ENCODE measurements at places on chromosomes 1 and 21.

DNA sequence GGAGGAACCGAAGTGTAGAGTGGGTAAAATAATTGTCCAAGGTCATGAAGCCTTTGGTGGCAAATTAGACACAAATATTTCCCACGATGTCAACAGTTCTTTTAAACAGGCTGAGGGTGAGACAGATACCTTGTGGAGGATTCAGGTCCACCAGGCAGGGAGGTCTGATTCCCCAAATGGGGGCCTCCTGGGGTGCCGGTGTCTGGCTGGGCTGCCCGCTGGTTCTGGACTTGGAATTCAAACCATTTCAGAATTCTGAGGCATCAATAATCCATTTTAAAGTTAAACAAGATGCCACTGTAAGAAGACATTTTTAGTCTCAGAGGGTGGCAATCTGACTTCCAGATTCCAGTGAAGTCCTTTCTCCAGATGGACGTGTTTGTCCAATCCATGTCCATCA lies 15.5 kb downstream of the KCNA10 start:
- DNase-seq: no peak

DNA sequence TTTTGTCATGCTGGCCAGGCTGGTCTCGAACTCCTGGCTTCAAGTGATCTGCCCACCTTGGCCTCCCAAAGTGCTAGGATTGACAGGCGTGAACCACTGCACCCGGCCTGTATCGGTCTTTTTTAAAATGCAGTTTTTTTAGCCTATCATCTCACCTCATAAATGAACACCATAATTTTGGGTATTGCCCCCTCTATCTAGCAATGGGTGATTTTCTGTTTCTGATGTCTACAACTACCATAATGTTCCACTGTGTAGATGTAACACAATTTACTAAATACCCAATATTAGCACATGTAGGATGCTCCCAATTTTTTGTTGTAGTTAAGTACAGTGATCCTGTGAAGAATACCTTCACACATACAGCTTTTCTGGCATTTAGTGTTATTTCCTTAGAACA lies 2.0 kb upstream of the CAMTA1 start:
- DNase-seq: no peak

DNA sequence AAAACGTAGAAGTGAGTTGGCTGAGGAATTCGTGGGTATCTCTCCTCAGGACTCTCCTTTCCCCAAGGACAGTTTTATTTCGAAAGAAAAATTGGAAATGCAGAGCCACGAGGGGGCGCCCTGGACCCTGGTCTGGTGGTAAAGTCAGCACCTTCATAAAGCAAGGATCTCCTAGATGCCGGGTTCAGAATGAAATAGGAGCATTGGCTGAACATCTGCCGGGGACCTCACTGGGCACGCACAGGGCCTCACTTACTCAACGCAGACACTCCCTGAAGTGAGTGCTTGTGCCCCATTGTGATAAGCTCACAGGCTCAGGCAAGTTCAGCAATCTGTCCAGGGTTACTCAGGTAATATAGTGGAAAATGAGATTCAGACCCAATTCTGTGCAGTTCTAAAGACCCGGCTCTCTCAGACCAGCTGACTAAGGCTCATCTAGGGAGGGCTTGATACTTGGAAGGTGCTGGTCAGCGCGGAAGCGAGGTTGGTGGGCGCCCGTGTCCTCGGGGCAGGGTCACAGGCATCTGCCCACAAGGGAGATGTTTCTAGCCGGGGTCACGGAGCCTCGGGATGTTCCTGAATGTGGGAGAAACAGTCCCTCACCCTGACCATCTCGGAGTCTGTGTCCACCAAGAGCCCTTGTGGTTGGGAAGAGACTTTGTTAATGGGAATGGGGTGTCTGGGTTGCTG lies 55.7 kb upstream of the ETV3 start:
- DNase-seq: peak; percentile 15

DNA sequence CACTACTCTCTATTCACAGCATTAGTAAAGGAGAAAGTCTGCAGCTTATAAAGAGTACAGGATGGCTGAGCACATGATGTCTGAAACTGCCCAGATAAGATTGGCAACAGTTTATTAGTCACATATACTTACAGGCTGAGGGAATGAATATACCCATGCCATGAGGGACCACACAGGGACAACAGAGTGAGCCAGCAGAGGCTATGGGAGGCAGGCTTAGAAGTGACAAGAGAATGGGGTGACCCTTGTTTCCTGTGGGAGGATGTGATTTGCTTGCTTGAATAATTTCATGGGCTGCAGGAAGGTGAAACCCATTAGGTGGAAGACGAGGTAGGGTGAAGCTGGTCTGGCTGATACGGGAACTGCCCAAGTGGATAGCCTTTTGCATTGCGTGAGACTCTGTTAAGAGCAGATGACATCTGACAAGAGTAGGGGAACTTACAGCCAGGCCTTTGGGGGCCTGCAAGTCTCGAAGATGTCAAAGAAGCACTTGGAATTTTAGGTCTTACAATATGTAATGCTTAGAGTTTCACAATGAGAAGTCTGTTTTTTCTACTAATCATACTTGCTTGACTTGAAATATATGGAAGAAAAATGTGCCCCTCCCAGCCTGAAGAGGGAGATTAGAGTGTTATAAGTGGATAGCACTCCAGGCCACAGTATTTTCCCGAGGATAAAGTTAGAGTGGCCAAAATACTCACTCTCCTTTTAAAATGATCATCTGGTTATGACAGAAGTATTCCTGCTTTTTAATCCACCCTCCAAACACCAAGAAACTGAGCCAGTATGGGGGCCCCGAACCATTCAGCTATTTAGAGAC lies 34.6 kb upstream of the TNFSF4 start:
- DNase-seq: no peak

- DNase-seq: peak; percentile 19
Observed at GRCh38 chr1:201254625-201255478, 28.5 kb upstream of the PKP1 start.

DNA sequence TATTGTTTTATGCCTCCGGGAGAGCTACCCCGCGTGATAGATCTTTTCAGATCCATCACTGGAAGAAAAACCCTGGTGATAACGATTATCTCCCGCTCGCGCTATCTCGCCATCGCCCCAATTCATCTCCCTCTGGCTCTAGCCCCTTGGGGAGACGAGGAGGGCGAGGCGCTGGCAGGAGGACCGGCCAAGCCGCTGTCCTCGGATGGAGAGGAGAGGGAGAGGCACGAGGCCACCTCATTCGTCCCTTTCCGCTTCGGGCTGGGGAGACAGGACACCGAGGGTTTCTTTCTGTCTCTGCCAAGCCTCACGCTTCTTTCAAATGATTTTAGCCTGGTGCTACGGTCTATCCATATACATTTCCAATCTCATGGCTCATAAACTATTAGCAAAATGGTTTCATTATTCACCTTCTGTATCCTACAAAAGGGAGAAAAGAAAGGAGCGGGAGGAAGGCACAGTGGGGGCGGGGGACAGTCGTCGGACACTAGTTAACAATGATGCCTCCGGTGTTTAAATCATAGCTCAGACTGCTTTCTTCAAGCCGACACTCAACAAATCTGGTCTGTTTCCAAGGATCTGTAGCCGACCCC lies 415.0 kb upstream of the ESRRG start:
- DNase-seq: no peak

GRCh38 chr21:43645136-43645891 lies 14.0 kb downstream of the HSF2BP start:
- no peak for DNase-seq

DNA sequence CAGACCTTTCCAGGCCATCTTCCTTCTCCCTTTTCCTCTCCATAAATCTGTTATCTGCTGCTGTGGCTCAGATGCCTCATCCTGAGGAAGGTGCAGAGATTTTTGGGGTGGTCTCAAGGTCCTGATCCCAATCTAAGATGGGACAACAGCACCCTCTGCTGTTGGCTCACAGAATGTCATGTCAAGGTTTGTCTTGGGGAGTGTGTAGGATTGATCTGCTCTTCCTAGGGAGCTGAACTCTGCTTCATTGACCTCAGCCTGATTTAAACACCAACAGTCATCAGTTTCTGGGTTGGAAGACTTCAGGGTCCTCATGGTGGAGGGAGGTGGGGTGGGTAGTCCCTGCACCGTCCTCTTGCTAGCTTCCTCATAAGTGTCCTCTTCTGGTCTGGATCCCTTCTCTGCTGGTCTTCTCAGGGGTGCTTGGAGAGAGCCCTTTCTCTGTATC lies 62.8 kb upstream of the LAX1 start:
- DNase-seq: peak; percentile 25

DNA sequence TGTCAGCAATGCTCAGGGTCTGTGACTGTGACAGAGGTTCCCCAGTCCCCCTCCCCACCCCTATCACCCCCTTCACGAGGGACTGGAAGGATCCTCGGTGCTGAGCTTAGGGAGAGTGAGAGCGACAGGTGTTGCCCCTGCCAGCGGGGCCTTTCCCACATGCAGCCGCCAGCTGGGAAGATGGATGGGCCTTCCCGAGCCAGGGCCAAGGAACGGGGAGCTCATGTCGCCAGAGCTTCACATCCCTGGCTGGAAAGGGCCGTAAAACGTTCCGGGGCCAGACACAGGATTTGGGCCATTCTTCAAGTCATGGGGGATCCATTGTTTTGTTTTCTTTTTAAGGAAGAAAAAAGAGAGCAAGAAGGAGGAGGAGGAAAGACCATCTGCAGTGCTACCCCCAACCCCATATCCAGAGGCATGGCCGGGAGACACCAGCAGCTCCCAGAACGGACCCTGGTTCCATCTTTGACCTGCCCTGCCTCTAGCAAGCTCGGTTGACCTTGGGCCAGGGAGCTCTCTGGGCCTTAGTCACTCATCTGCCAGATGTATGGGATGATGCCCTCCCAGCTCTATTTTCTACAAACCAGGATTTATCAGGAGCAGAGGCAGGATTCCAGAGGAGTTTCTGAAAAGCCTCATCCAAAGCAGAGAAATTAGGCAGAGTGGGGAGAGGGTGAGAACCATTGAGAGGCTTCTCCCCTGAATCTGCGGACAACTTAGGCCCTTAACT lies 54.1 kb downstream of the TAS1R2 start:
- DNase-seq: no peak

DNA sequence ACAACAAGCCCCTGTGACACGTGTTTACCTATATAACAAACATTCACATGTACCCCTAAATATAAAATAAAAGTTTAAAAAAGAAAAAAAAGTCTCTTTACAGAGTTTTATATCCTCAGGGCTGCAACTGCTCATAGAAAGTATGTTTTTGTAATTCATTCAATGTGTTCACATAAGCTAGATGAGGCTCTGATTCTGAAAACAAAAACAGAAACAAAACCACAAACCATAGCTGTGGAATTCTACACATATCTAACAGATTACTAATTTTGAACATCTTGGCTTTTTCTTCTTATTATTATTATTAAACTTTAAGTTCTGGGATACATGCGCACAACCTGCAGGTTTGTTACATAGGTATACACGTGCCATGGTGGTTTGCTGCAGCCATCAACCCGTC lies 579.6 kb upstream of the ZRANB2 start:
- no peak for DNase-seq

- no peak for DNase-seq
Observed at GRCh38 chr1:83682132-83682531, 316.8 kb downstream of the TTLL7 start.

- DNase-seq: no peak
Observed at GRCh38 chr1:110559157-110559556, 40.2 kb upstream of the KCNA10 start.

- no peak for DNase-seq
Observed at GRCh38 chr1:177824508-177824982, 145.3 kb downstream of the SEC16B start.

GRCh38 chr1:221462345-221462744 lies 279.5 kb downstream of the DUSP10 start:
- no peak for DNase-seq

DNA sequence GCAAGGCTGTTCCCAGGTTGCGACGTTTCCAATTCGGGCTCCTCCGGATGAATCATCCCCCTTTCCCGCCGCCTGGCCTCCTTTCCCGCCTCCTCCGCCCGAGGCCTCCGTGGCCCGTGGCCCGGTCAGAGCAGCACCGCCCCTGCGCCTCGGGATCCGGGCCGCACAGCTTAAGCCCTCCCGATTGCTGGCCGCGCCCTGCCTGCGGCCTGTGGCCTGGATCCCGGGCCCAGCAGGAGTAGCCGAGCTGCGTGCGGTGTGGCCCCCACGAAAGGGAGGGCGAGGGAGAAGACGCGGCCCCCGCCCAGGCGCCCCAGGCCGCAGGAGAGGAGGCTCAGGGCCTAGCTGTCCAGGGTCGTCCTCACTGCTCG lies 1.0 kb downstream of the TMEM200B start:
- no peak for DNase-seq

- no peak for DNase-seq
Observed at GRCh38 chr1:96418969-96419368, 302.6 kb upstream of the PTBP2 start.

Data from stimulated activated CD8-positive, alpha-beta memory T cell treated with anti-CD3 and anti-CD28 coated beads, Interleukin-7, amount 100 ng/mL, for 4 hours (primary cell).